ENCODE measurements at places on chromosomes 7 and 10.

DNA sequence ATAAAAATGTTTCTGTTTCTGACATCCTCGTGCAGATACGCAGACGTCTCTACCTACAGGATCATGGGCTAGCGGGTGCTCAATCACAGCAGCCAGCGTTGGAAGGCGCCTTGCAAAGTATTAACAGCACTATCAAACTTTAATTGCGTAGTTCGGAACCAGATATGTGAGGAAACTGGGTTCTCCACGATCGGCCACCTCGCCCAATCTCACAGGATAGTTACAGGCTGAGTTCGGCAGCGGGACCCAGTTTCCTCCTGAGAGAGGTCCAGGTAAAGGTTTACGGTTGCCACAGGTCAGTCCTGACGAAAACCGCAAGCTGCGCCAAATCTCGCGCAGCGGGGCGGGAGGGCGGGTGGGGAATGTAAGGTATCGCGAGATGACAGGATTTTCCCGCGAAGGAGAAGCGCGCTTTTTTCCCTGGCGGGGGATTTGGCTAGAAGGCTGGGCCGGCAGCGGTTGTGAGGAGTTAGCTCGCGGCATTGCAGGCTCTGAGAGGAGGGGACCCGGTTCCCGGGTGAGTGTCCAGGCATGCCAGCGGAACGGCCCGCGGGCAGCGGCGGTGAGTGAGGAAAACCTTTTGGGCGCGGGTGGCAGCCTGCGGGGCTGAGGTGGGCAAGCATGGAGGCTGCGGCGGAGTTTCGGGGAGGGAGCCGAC is at the start of gene HELLS:
Gene HELLS, plus strand, starts transcription at position 398 of the 658 bp plus-strand sequence. Its CDS starts 134 bp downstream, at position 532.
- peak; percentile 79 for DNase-seq

GRCh38 chr7:138978541-138979184 is 2.5 kb downstream of the KIAA1549 start:
- no peak for DNase-seq

DNA sequence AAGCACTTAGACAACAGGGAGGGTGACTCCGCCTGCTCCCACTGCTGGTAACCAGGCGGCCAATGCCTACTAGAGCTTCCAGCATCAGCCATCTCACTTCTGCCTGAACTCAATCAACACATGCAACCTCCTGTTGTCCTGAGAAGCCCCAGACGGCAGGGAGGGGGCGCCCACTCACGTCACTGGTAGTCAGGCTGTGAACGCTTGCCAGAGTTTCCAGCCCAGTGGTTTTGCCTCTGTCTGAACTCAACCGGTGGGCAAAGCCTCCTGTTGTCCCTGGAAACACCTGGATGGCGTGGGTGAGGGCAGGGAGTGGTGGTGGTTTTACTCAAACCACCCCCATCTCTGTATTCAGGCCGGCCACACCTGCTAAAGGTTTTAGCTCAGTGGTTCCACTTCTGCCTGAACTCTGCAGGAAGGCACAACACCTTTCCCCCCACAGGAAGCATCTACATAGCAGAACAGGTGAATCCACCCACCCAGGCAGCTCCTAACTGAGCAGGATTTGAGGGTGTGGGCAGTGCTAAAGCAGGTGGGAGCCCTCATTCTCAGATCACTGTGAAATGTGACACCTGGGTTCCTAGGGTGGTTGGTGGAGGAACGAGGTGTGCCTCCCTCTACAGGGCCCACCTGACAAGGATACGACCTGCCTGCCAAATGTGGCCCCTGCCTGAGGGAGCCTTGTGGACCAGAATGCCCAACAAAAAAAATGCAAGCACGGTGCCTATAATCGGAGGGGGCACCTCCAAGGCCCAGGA is 563.0 kb upstream of the SEMA3D start:
- no peak for DNase-seq

- DNase-seq = no peak
These were observed 107.9 kb downstream of the ODAD2 start for GRCh38 chr10:27890971-27891370.

- no peak for DNase-seq
These were observed 181.6 kb upstream of the LRGUK start for GRCh38 chr7:133945497-133945896.

DNA sequence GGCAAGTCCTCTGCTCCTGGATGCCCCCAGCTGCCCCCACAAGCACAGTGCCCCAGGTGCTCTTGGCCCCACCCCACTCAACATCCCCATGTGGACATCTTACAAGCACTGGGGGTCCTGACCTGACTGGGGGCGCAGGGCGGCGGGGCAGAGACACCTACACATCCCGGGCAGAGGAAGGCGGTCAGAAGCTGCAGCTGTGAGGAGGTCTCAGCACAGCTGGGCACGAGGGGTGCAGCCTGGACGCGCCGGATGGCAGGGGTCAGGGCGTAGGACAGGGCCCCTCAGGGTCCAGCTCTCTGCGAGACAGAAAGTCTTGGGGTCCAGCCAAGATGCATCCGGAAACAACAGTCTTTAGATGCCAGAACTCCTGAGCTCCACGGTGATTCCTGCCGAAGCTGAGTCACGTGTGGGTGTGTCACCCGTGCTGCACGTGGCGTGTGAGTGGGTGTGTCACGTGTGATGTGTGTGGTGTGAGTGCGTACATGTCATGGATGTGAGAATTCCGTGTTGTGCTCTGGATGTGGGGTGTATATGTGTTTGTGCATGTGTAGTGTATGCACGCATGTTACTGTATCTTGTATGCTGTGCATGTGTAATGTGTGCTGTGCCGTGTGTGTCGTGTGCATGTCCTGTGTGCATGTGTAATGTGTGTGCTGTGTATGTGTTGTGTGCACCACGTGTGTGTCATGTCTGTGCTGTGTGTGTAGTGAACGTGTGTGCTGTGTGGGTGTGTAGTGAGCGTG is 5.1 kb downstream of the VENTX start:
- DNase-seq = no peak

DNA sequence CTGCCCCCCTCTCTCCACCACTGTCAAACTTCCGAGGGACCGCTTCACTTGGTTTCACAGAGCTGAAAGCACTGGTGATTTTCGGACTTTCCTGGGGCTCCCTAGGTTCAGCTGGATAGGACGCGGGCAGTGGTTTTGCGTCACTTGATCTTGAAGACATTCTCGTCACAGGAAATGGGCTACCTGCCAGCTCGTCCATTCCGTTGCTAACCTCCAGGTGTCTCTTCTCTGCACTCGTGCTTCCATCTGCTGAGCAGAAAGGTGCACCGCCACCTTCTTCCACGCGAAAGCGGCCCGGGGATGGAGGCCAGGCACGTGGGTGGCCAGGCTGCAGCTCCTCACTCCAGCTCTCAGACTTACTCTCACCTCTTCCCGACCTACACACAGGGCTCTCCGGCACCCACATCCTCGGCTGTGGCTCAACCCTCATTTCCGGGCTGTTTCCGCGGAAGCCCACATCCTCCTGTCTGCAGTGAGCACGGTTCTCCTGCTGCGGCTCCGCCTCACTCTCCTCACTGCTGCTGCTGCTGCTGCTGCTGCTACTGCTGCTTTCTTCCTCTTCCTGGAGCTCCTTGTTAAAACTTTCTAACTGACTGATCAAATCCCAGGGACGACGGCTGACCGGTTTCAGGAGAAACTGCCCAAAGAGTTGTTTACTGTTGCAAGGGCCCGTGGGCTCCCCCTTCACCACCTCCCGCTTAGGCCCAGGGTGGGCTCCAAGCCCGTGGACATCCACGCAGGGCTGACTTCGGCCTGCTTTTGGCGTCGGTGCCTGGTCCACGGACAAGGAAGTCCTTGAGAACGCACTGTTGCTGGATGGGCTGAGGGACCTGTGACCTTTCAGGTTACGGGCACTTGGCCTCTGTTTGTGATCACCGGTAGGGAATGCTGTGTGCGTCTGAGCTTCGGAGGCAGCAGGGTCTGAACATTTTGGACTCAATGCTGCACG is 32.1 kb downstream of the JCAD start:
- peak; percentile 87 for DNase-seq

DNA sequence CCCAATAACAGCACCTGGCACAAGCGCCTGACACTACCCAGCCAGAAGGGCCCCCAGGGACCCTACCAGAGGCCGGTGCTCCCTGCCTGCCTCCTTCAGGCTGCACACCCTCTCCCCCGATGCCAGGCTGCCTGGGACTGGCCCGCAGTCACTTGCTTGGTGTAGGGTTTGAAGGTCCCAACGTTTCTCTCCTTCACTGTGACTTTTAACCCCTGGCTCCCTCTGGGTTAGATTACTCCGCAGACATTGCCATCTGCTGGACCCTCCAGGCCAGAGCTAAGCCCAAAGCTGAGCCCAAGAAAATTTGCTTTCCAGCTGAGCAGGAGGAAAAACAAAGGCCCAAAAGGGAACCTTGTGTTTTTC is 6.9 kb downstream of the CDHR1 start:
- no peak for DNase-seq

DNA sequence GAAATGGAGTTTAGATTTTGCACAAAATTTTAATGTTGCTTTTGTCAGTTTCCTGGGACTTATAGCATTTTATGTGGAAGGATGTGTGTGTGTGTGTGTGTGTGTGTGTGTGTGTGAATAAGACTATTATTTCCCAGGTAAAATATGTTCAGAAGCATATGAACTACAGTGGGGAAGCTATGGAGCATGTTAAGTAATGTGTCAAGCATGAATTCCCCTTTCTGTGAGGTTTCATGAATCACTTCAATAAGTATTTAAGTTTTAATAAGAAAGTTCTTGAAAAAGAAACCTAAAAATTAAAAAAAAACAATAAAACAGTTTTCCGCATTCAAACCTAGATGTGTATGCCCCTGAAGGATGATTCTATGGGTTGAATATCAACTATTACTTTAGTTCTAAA is 693 bp downstream of the CREB5 start:
- no peak for DNase-seq
